NCI-H1694 treated with DMSO at 0.1 percent for 48 hours (cell line): ENCODE measurements at places on chromosomes 4 and X.

DNA sequence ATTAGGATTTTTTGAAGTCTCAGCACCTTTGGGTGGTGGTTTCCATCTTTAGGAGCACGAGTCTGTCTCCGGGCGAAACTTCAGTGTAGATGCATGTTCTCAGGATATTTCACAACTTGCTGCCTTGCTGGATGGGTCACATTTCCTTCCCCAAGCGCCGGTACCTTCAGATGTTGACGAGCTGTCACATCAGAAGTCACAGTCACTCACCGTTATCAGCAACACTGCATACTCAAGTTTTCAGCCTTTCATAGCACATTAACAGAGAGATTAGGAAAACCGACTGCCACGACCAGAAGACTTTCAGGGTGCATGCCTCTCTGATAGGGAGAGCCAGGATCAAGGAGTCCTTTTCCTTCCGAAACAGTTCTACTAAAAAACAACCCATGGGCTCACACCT lies 77.8 kb downstream of the SHROOM2 start:
- DNase-seq, result no peak

DNA sequence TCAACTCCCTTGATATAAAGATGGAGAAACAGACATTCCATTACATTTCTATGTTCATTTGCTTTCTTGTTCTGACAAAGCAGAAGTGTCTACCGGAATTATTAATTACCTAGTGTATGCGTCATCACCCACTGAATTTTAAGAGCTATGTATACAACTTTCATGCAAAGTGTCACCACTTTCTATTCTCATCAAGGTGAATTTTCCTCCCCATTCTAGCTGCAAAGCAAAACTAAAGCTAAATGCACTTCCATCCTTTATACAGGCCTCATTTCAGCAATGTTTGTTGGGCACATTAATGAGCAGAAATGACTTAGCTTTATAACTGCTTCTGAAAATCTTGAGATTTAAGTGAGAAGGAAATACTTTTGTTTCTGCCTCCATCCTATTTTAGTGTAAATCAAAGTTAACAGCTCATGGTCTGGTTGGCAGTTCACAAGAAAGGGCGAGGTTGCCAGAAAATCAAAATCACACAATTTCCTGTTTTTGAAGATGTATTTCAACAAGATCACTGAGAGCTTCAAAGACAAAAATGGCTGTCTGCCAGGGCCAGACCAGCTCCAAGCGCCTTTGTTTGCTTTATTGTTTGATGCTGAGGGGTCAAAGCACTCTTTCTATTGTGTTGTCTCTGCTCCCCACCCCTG lies 7.2 kb upstream of the FAM9C start:
- no peak for DNase-seq

DNA sequence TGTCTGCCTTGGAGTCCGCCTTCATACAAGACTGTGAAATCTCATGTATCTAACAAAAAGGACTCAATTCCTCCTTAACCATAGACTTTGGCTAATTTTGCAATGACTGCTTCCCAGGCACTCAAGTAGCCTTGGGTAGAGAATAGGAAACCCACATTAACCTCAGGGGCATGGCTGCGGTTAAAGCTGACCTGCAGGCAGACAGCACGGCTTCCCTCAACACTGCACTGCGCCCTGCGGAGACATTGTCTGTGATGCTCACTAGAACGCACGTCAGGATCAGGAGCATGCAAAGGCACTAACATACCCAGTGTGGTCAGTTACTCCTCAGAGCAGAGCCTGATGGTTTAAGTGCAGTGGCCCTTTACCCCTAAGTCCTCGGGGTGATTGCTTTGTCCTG lies 10.3 kb upstream of the GPR143 start:
- no peak for DNase-seq

- no peak for DNase-seq
These were observed 99.6 kb downstream of the FAM53A start for GRCh38 chr4:1584498-1584897.

GRCh38 chrX:63929608-63930007 lies 144.6 kb upstream of the ARHGEF9 start:
- DNase-seq, result no peak

GRCh38 chr4:147110473-147111367 lies 165.1 kb upstream of the TTC29 start:
- no peak for DNase-seq

DNA sequence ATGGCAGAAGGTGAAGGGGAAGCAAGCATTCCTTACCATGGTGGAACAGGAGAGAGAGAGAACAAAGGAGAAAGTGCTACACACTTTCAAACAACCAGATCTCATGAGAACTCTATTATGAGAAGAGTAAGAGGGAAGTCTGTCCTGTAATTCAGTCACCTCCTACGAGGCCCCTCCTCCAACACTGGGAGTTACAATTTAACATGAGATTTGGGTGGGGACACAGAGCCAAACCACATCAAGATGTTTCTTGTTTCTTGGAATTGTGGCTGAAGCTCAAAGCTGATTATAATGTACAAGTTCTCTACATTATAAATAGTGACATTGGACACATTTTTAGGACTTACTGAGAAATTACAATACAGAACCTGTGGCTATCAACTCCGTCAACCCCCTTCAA lies 29.5 kb upstream of the TAPT1 start:
- no peak for DNase-seq

GRCh38 chr4:176595257-176595656 lies 197.5 kb downstream of the VEGFC start:
- DNase-seq, result no peak

DNA sequence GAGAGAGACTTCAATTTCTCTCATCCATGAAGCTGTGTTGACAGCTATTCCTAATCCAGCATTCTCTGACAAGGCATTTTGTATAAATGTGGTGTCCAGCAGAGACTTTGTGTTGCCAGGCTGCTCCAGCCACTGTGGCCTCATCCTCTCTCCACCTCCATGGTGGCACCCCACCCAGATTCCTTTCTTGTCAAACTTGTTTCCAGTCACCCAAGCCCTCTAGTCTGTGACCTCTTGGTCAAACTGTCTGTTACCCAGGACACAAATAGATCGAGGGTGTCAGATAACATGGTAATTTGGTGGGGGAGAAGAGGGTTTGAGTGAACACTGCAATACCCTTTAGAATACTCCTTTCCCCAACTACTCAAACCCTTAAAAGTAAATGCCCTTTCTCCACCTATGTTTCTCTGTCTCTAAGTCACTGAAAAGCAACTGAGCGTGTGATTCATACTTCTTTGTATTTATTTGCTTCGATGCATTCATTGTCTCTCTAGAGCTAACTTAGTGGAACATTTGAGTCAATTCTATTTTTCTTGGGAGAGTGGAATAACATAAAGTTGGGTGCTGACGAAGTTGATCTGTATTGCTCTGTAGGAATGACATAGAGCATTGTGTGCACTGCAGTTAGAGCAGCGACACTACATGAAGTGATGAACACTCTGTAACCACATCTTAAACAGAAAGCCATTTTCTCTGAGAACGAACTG lies 13.7 kb downstream of the PITX2 start:
- no peak for DNase-seq

DNA sequence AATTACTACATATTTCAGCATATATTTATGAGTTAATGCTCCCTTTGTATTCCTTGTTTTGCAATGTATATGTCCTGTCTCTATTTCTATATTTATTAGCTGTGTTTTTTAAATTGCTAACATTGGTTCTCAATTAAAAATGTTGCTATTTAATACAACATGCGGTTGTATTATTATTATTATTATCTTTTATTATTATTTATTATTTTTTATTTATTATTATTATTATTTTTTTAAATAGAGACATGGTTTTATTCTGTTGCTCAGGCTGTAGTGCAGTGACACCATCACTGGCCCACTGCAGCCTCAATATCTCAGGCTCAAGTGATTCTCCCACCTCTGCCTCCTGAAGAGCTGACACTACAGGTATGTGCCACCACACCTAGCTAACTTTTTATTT lies 1005.9 kb upstream of the ADGRL3 start:
- no peak for DNase-seq
